ENCODE measurements at places on chromosomes 3 and 15. TPM values are rescaled to one million over a fixed set of nuclear protein-coding genes. Genes with fewer than 3 reads are reported as not detected.

- H3K4me3 ChIP-seq: no peak overlapping the region
- H3K36me3 ChIP-seq: no peaks in the 10 kb centered on the region
- no peaks in the 10 kb centered on the region for H3K4me1 ChIP-seq
- H3K27me3 ChIP-seq: no peaks in the 10 kb centered on the region
- no peak overlapping the region for H3K27ac ChIP-seq
These were observed 24.3 kb downstream of the CLDN11 start for GRCh38 chr3:170442947-170443346.

DNA sequence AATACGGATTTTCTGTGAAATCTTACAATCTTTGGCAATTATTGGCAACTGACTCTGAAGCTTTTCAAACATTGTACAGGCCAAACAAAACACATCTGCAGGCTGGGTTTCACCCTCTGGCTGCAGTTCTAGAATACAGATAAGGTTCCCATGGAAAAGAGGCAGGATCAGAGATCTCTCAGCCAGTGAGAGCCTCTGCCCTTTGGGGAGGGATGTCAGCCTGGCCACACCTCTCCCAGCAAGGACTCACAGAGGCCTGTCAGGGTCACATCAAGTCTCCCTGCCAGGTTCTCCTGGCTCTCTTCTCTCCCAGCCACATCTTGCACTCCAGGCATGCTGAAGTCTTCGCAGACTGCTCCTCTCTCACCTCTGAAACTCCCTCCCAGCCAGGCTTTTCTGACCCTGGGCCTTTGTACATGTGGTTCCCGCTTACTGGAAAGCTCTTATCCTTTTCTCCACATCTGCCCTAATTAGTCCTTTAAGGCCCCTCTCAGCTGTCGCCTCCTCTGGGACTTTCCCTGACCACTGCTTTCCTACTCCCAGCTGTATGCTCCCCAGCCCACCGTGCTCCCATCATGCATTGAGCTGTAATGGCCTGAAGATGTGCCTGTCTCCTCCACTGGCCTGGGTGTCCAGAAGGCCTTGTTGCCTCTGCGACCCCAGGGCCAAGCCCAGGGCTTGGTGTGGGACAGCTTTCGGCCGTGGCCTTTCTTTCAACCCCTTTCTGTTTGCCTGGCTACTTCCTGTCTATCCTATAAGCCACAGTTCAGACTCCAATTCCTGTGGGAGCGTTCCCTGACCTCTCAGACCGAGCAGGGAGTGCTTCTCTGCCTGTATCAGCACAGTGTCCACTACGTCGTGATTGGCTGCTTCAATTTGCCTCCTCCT lies 4.3 kb downstream of the RBP1 start:
- no peaks in the 10 kb centered on the region for H3K27me3 ChIP-seq
- H3K36me3 ChIP-seq: no peaks in the 10 kb centered on the region
- H3K27ac ChIP-seq: peak overlapping the region; percentile 65
- peak; percentile 81 for DNase-seq
- H3K4me1 ChIP-seq: peaks cover 4% of the 10 kb centered on the region

The STRC gene
- 0.45 TPM for total RNA-seq

- H3K4me1 ChIP-seq: no peaks in the 10 kb centered on the region
- H3K27me3 ChIP-seq: no peaks in the 10 kb centered on the region
- no peak for DNase-seq
- H3K27ac ChIP-seq: no peak overlapping the region
- no peak overlapping the region for H3K4me3 ChIP-seq
These were observed 37.4 kb upstream of the GOLGA8B start for GRCh38 chr15:34620814-34621213.

DNA sequence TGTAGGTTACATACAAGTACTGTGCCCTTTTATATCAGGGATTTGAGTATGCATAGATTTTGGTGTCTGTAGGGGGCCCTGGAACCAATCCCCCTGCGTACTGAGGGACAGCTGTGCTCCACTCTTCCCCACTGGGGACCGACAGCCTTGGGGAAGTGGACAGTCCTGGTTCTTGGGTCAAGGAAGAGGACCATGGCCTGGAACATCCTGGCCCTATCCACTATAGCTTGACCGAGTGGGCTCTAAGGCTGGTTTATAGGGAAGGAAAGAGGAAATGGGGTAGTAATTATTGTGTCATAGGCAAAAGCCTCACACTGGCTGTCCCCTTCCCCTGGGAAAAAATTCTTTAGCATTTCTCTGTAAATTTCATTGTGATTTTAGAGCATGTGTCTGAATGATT lies 49.5 kb downstream of the CRTC3 start:
- no peak overlapping the region for H3K4me3 ChIP-seq
- H3K27me3 ChIP-seq: no peaks in the 10 kb centered on the region
- H3K36me3 ChIP-seq: no peaks in the 10 kb centered on the region
- no peak overlapping the region for H3K27ac ChIP-seq
- DNase-seq: no peak

The AADACL2 gene
- total RNA-seq: 0.24 TPM

GRCh38 chr3:122105626-122106025 lies 50.5 kb downstream of the CD86 start:
- DNase-seq: no peak
- H3K27ac ChIP-seq: no peak overlapping the region
- H3K27me3 ChIP-seq: no peaks in the 10 kb centered on the region

GRCh38 chr15:57215326-57215725 lies 161.0 kb upstream of the CGNL1 start:
- H3K27ac ChIP-seq: no peak overlapping the region
- no peaks in the 10 kb centered on the region for H3K27me3 ChIP-seq
- DNase-seq: no peak
- H3K4me3 ChIP-seq: no peak overlapping the region

DNA sequence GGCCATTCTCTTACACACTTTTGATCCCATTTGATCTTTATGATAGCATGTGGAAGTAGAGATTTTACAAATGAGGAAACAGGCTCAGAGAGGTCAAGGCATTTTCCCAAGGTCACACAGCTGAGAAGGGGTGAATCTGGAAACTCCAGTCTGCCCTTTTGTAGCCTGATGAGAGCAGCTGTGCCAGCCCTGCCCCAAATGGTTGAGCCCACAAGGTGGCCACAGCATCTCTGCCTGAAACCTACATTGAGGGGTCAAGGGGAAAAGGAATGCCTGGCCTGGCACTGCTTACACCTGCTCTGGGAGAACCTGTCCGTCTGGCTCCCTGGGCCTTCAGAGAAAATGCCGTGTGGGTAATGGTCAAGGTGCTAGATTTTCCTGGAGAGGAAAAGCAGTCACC lies 200.2 kb upstream of the LINGO1 start:
- DNase-seq: peak; percentile 12
- no peak overlapping the region for H3K27ac ChIP-seq
- no peaks in the 10 kb centered on the region for H3K36me3 ChIP-seq
- H3K27me3 ChIP-seq: no peaks in the 10 kb centered on the region
- no peak overlapping the region for H3K4me3 ChIP-seq

- no peaks in the 10 kb centered on the region for H3K27me3 ChIP-seq
- DNase-seq: no peak
These were observed 95.3 kb downstream of the XXYLT1 start for GRCh38 chr3:195175476-195176337.

The RTP4 gene
- 3.5 TPM for total RNA-seq

The EFCAB12 gene
- 0.10 TPM for total RNA-seq

- H3K36me3 ChIP-seq: no peaks in the 10 kb centered on the region
- no peak overlapping the region for H3K4me3 ChIP-seq
- H3K4me1 ChIP-seq: no peaks in the 10 kb centered on the region
- no peak overlapping the region for H3K27ac ChIP-seq
- DNase-seq: no peak
These were observed 14.9 kb upstream of the CSRNP1 start for GRCh38 chr3:39168156-39168780.

The ANKRD63 gene
- total RNA-seq: not detected

GRCh38 chr3:153980252-153980590 lies 141.0 kb upstream of the ARHGEF26 start:
- DNase-seq: no peak
- H3K4me1 ChIP-seq: peaks cover 2% of the 10 kb centered on the region
- H3K4me3 ChIP-seq: no peak overlapping the region
- H3K27me3 ChIP-seq: no peaks in the 10 kb centered on the region

DNA sequence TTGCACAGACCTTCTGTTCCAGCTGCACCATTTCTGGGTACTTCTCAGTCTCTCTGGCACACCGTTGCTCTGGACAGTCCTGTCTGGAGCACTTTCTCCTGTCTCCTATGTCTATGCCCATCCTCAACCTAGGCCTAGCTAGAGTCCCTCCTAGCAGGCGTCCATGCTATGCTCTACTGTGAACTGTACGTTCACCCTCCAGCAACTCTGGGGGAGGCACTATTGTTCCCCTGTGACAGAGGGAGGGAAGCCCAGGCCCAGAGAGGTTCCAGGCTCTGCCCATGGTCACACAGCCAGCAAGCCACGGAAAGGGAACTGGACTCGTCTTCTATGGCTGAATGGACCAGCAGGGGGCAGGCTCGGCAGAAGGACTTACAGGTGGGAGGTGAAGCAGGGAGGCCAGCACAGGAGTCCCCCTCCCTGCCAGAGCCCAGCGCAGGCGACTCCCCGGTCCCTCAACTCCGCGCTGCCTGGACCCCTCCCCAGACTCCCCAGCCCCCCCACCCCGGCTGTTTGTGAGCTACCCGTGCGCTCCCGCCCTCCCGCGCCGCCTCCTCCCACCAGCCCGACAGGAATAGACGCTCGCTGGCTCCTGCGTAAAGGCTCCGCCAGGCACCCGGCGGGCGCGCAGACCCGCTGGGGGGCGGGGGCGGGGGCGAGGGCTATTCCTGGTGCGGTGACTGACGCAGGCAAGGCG lies 1.7 kb upstream of the LINGO1 start:
- no peaks in the 10 kb centered on the region for H3K4me1 ChIP-seq
- H3K27ac ChIP-seq: no peak overlapping the region
- no peaks in the 10 kb centered on the region for H3K27me3 ChIP-seq
- H3K36me3 ChIP-seq: no peaks in the 10 kb centered on the region

GRCh38 chr3:120119846-120120510 lies 25.7 kb upstream of the GSK3B start:
- H3K27ac ChIP-seq: no peak overlapping the region
- no peaks in the 10 kb centered on the region for H3K36me3 ChIP-seq
- no peak for DNase-seq
- no peaks in the 10 kb centered on the region for H3K27me3 ChIP-seq
- no peak overlapping the region for H3K4me3 ChIP-seq
- no peaks in the 10 kb centered on the region for H3K4me1 ChIP-seq
